BJ (cell line): ENCODE measurements at places on chromosomes 4 and X. TPM values are rescaled to one million over a fixed set of nuclear protein-coding genes. Genes with fewer than 3 reads are reported as not detected.

DNA sequence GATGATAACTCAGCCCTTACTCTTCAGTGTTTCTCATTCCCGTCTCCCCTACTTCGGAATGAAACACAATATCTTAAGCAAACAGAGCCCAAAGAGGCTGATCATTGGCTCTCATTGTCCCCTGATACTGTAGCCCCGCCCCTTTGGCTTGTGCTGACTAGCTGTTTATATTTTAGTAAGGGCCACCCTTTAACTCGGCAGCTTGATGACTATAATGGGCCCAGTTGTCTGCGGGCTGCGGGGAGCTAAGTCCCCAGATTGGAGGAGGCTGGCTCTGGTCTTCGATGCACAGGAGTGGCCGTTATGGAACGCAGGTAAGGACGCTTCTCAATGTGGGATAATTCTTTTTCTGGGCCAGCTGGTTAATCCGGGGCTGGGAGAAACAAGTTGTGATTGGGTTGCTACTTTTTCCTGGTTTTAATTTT, at the start of gene TRIM2:
TSS of gene TRIM2 (plus strand) at position 197 of the 425 bp plus-strand sequence. CDS start at position 285, 88 bp downstream.
- no peak for DNase-seq

- DNase-seq = no peak
Measured at GRCh38 chr4:26663888-26664287, 80.0 kb downstream of the TBC1D19 start.

GRCh38 chr4:159446266-159446976, 343.5 kb downstream of the RAPGEF2 start:
- peak; percentile 26 for DNase-seq

GRCh38 chr4:176988226-176988625, 195.5 kb upstream of the VEGFC start:
- DNase-seq = peak; percentile 74

GRCh38 chr4:8855818-8856245, 15.8 kb downstream of the HMX1 start:
- DNase-seq = no peak

DNA sequence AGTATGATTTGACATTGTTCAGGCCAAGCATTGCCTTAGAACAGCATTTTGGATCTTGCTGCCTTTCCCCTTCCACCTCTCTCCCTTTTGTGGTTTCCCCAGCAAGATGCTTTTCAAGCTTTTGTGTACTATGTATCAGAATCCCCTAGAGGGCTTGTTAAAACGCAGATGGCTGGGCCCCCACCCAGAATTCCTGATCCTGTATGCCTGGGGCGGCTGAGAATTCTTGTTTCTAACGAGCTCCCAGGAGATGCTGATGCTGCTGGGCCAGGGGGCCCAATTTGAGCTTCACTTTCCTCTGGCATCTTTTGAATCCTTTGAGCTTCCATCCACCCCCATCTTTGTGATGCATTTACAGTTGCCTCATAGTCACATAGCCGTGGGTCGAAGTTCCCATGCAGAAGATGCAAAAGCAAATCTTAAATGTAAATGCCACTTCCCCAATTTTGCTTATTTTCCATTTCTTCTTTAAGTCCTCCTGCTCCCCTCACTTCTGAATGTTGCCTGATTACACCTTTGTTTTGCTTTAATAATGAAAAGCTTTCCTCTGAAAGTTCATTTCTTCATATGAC, 18.5 kb downstream of the HCCS start:
- no peak for DNase-seq

- DNase-seq = no peak
Measured at GRCh38 chr4:33883111-33883510, 2361.2 kb downstream of the ARAP2 start.

- no peak for DNase-seq
Measured at GRCh38 chr4:22345678-22346077, 170.2 kb downstream of the ADGRA3 start.

DNA sequence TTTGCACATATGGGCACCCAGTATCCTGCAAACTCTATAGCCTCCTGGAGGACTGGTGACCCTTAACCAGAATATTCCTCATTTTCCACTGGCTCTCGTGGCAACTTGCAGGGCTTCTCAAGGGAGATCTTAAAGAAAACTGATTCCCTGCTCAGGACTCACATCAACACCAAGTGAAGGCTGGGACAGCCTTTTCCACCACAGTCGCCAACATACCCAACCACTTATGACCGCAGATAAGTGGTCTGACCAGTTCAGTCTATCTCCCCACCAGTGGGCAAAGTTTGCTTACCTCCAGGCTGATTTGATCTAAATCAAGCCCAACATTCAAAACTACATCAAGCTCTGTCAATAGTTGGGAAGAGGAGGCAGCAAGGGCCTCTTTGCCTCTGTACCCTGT, 289.3 kb upstream of the GATB start:
- no peak for DNase-seq

DNA sequence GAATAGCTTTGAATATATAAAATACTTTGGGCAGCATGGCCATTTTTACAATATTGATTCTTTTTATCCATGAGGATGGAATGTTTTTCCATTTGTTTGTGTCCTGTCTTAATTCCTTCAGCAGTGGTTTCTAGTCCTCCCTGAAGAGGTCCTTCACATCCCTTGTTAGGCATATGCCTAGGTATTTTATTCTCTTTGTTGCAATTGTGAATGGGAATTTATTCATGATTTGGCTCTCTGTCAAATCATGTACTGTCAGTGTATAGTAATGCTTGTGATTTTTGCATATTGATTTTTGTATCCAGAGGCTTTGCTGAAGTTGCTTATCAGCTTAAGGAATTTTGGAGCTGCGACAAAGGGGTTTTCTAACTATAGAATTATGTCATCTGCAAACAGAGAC, 18.5 kb downstream of the UGT2B15 start:
- DNase-seq = no peak

- DNase-seq = no peak
Measured at GRCh38 chr4:22869235-22869634, 176.5 kb downstream of the GBA3 start.

CLTRN gene
- polyA plus RNA-seq = 0.15 and 0.21 TPM in 2 replicates

GAGE12E gene
- polyA plus RNA-seq = not detected in 2 replicates

GPM6B gene
- 0.45 and 1.1 TPM in 2 replicates for polyA plus RNA-seq

MAGEE2 gene
- not detected in 2 replicates for polyA plus RNA-seq

LRCH2 gene
- 1.5 and 4.1 TPM in 2 replicates for polyA plus RNA-seq

DDX53 gene
- not detected in 2 replicates for polyA plus RNA-seq
